ENCODE measurements at places on chromosomes 2 and 18. TPM values are rescaled to one million over a fixed set of nuclear protein-coding genes. Genes with fewer than 3 reads are reported as not detected.

CYP27C1 gene
- 0.69 TPM for total RNA-seq

NBEAL1 gene
- total RNA-seq = 37.5 TPM

ALLC gene
- not detected for total RNA-seq

KIF5C gene
- total RNA-seq = 439 TPM

SPTBN1 gene
- total RNA-seq = 698 TPM

METTL21A gene
- total RNA-seq = 20.4 TPM

C18orf63 gene
- total RNA-seq = not detected

CRYBA2 gene
- not detected for total RNA-seq

MOGAT1 gene
- total RNA-seq = 0.96 TPM

NGEF gene
- total RNA-seq = 233 TPM

RAD51AP2 gene
- total RNA-seq = 0.87 TPM

PID1 gene
- total RNA-seq = 27.1 TPM

APOB gene
- total RNA-seq = 0.28 TPM

RAB6D gene
- 1.4 TPM for total RNA-seq

VWA3B gene
- 0.63 TPM for total RNA-seq

RNF181 gene
- 71.3 TPM for total RNA-seq

FAM110C gene
- total RNA-seq = 4.0 TPM

SERPINB4 gene
- not detected for total RNA-seq

CNPPD1 gene
- 39.9 TPM for total RNA-seq

IL36G gene
- total RNA-seq = not detected

YES1 gene
- 18.7 TPM for total RNA-seq

IL36B gene
- not detected for total RNA-seq

UPP2 gene
- total RNA-seq = 2.4 TPM

IL36RN gene
- total RNA-seq = not detected

RBM45 gene
- total RNA-seq = 13.0 TPM

REG1B gene
- not detected for total RNA-seq

DQX1 gene
- 0.66 TPM for total RNA-seq

SOCS6 gene
- 16.9 TPM for total RNA-seq

MYL1 gene
- total RNA-seq = not detected

EGR4 gene
- total RNA-seq = 3.1 TPM

LYG2 gene
- total RNA-seq = not detected

UGT1A4 gene
- not detected for total RNA-seq

CYRIA gene
- 108 TPM for total RNA-seq

CAPN13 gene
- total RNA-seq = 6.5 TPM

GAL3ST2 gene
- 1.6 TPM for total RNA-seq

NYAP2 gene
- 7.5 TPM for total RNA-seq

NRP2 gene
- total RNA-seq = 38.4 TPM

AQP12A gene
- total RNA-seq = not detected

GPBAR1 gene
- 0.39 TPM for total RNA-seq

SERPINB11 gene
- total RNA-seq = not detected

FBXO48 gene
- 2.7 TPM for total RNA-seq

MTIF2 gene
- 24.4 TPM for total RNA-seq

TDRD15 gene
- not detected for total RNA-seq

HOXD13 gene
- not detected for total RNA-seq

RTP5 gene
- 9.6 TPM for total RNA-seq

AOX1 gene
- 2.2 TPM for total RNA-seq

RAB17 gene
- 1.9 TPM for total RNA-seq

CACNB4 gene
- total RNA-seq = 127 TPM

All from dorsolateral prefrontal cortex (tissue), 122 donors.